ENCODE measurements at places on chromosomes 6 and 20.

- DNase-seq, result no peak
These were observed 67.2 kb upstream of the TBC1D7 start for GRCh38 chr6:13395272-13396237.

GRCh38 chr6:75657327-75657726, 55.6 kb downstream of the SENP6 start:
- DNase-seq, result no peak

DNA sequence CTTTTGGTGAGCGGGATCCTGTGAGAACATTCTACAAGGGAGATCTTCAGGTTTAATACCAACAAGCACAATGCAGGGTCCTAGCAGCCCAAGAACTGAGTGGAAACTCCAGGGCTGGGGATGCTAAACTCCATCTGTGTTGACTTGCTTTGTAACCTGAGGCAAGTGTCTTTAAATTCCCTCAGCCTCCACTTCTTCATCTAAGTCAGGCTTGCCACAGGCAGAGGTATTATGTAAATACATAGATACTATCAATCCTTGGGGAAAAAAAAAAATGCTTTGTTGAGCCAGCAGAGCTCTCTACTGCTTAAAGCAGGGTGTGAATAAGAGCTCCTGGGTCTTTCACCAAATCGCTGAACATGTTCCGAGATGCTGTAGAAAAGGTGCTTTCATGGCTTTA, 114.2 kb upstream of the PHACTR1 start:
- DNase-seq, result no peak

DNA sequence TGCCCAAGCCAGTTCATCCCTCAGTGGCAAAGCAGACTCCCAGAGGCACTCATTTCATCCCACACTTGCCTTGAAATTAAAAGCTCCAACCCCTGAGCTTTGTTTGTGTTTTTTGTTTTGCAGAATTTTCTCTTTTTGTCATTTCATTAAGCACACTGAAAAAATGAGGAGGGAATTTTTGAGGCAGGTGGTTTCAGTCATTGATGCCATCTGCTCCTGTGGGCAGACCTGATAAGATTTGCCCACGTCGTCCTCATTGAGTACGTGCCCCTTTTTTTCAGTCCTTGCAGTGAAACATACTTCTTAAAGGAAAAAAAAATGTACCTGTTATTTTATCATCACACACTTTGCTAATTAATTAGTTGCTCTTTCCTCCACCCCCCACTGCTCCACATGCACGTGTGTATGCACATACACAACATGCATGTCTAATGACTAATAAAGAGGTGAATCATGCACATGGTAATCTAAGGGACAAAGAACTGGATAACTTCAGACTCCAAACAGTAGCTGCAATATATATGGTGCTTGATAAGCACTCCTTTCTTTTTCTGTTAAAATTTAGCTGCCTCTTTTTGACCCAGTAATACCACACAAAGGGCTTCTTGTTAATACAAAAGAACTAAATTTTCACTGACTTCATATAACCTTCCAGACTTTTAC, 102.1 kb upstream of the TMEM181 start:
- DNase-seq, result no peak

- DNase-seq, result no peak
These were observed 30.0 kb upstream of the CHMP4B start for GRCh38 chr20:33781133-33781532.

DNA sequence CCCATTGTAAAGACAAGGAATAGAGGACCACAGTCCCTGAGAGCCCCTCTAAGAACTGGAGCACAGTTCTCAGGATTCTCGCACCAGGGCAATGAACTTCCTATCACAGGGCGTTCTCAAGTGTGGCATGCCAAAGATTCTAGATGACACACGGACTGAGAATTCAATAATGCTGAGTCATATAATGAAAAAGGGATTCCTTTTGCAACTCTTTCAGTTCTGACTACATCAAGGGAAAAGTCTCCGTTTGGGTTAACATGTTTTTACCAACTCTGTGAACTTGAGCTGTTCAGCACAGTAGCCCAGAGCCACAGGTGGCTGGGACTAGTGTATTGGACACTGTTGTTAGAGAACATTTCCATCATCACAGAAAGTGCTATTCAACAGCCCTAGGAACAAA, 3.4 kb downstream of the MED20 start:
- DNase-seq, result no peak

GRCh38 chr6:74431873-74432580, 736.0 kb downstream of the CD109 start:
- DNase-seq, result no peak

DNA sequence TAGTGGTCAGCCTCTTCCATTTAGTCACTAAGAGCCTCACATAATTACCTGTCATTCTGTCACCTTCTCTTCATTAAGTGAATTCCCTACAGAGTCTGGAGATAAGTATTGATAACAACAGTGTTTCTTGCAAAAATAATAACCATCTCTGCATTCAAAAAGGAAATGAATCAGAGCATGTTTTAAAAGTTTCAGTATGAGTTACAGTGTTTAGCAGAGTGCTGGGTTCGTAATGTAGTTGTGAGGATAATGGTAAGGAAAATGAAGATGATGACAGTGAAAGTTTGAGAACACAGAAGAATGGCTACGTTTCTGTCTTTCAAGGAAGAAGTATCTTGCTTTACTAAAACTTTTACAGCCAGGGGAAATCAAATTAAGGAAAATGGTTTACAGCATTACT, 31.3 kb downstream of the GPRC6A start:
- no peak for DNase-seq

GRCh38 chr20:35145141-35145564, 2.0 kb downstream of the EDEM2 start:
- DNase-seq, result no peak

- no peak for DNase-seq
These were observed 69.7 kb upstream of the ADGRF4 start for GRCh38 chr6:47628448-47629272.

DNA sequence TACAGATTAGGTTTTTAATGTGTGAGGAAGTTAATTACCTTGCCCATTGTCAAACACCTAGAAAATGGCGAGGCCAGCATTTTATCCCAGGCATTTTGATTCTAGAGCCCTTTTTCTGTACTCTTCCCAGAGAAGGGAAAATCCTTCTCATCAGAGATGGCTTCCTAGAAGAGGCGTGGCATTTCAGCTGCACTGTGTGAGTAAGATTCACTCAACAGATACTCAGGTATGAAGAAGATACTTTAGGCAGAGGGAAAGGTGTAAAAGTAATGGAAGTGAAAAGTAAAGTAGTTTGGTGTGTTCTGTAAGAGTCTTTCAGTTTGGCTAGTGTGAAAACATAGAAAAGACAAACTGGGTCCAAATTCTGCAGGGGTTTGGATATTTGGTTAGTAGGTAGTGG, 113.8 kb downstream of the MAP3K4 start:
- no peak for DNase-seq

DNA sequence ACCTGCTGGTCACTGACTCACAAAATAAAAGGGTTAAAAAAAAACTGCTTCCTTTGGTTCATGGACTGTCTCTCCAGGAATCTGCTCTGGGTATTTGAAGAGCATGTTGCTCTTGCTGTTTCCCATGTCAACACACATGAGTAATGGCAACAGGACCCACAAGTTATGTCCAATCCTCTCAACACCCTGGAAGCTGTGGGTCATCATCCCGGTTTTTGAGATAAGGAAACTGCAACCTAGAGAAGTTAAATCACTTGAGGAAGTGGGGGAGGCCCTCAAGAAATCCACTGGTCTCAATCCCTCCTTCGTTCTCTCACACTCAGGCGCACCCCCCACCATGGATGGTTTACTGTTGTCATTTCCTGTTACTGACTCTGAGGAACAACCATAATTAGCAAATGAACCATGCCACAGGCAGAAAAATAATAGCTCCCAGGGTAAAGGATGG, 12.4 kb downstream of the MAP1LC3A start:
- no peak for DNase-seq

DNA sequence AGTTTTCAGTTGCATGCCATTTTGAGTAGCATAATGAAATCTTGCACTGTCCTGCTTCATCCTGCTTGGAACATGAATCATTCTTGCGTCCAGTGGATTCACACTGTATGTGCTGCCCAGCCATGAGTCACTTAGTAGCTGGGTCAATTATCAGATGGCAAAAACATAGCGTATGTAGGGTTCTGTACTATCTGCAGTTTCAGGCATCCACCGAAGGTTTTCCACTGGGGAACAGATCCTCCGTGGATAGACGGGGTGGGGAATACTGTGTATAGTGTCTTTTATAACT, 61.4 kb downstream of the IL22RA2 start:
- DNase-seq, result no peak

- no peak for DNase-seq
These were observed 18.7 kb downstream of the GATA5 start for GRCh38 chr20:62457098-62457497.

- DNase-seq, result no peak
These were observed 73.0 kb downstream of the SLX4IP start for GRCh38 chr20:10508060-10508459.

GRCh38 chr6:105151644-105152043, 28.2 kb downstream of the POPDC3 start:
- no peak for DNase-seq

DNA sequence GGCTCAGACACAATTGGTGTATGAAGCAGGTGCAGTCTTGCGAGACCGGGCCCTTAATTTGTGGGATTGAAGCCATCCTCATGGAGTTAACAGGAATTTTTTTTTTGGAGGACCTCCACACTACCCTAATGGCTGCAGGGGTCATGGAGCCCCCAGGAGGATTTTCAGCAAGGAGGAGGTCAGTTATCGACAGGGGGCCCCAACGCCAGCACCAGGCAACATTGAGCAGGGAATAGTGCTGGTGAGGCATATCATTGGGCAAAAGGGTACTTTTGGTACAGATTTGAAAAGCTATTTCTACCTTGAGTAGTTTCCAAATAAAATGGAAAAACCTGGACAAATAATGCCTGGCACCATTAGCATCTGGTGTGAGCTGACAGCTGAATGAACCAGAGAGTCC, 6.7 kb downstream of the FAM50B start:
- no peak for DNase-seq

- DNase-seq, result no peak
These were observed 77.2 kb downstream of the PFDN4 start for GRCh38 chr20:54284928-54285704.

GRCh38 chr6:83948851-83949250, 84.7 kb upstream of the MRAP2 start:
- no peak for DNase-seq

- DNase-seq, result no peak
These were observed 117.3 kb downstream of the JARID2 start for GRCh38 chr6:15363164-15363522.

DNA sequence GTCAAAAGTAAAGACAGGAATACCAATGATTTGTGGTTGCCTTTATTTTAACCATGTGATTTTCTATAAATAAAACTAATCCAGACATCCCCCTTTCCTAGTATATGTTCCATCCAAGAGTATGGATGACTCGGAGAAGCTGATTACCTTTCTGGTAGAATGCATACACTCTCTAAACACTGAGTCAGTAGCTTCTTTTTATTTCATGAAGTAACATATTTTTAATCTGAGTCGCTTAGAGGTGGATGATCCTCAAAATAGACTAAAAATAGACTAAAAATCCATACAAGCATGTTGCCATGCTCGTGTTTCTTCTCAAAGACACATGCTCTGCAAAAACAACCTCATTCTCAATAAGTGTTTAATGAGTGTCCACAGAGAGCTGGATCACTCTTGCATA, 263.7 kb downstream of the COL12A1 start:
- no peak for DNase-seq

GRCh38 chr6:95227351-95227750, 350.0 kb upstream of the MANEA start:
- DNase-seq, result no peak

DNA sequence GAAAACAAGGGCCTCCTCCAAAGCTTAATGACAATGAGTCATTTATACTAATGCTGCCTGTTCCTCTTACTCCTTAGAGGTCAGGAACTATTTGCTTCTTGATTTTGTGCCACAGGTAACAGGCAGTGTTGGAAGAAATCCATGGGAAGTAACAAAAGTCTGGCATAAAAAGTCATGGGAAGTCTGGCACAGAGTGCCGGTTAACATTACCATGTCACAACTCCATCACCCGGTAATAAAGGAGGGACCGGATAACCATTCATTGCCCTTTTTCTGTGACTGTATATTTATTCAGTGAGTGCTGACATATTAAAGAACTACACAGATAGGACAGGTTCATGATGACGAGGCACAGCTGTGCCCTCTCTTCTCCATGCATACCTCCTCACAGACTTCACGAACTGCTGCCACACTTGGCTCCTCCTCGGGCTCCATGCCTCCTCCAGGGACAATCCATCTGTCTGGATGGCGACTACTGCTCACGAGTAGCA, 50.9 kb downstream of the NUDT3 start:
- DNase-seq, result no peak

GRCh38 chr20:51424270-51425117, 118.0 kb downstream of the NFATC2 start:
- DNase-seq, result no peak

DNA sequence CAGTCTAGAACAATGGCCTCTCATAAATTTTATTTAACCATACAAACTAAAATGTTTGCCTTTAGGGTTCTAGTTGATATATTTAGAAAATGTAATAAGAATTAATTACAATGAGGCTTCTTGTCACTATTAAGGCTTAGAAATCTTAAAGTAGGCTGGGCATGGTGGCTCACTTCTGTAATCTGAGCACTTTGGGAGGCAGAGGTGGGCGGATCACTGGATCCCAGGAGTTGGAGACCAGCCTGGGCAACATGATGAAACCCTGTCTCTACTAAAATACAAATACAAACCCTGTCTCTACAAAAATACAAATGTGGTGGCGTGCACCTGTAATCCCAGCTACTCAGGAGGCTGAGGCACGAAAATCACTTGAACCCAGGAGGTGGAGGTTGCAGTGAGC, 99.0 kb upstream of the ADGRF1 start:
- DNase-seq, result no peak

- no peak for DNase-seq
These were observed 60.4 kb downstream of the HAO1 start for GRCh38 chr20:7879883-7880282.

DNA sequence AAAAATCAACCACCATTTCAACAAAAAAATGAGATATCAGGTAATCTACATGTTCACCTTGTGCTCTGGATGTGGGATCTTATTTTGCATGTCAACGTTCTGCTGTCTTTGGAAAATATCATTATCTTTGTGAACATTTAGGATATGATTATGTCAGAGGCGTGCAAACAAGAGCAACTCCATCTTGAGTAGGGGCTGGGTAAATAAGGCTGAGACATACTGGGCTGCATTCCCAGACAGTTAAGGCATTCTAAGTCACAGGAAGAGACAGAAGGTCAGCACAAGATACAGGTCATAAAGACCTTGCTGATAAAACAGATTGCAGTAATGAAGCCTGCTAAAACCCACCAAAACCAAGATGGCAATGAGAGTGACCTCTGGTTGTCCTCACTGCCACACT, 28.8 kb upstream of the ZBTB24 start:
- DNase-seq, result no peak

Measured in naive thymus-derived CD8-positive, alpha-beta T cell (primary cell).